ENCODE measurements at places on chromosomes 1 and 21. TPM values are rescaled to one million over a fixed set of nuclear protein-coding genes. Genes with fewer than 3 reads are reported as not detected.

- no peak for DNase-seq
These were observed 176.9 kb upstream of the LMO4 start for GRCh38 chr1:87151500-87152421.

DNA sequence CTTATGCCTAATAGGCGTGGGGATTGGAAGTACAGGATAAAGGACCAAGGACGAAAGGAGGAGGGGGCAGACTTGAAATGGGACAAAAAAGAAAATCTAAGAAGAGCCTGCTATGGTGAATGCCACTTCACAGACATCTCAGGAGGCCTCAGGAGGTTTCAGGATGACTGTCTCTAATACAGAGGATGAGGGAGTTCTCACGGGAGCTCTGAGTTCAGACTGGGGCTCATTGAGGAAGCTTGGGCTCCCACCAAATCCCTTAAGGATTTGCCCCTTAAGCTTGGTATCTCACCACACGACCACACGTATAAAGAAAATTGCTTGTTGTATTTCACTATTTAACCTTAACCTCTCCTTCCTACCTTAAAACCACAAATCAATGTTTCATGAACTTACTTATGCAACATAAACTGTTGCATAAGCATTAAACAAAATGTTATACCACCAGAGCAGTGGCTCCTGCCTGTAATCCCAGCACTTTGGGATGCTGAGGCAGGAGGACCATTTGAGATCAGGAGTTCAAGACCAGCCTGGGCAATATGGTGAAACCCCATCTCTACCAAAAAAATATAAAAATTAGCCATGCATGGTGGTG lies 12.4 kb downstream of the SLC30A1 start:
- no peak for DNase-seq

GRCh38 chr1:172940174-172940855 lies 110.4 kb downstream of the TNFSF18 start:
- DNase-seq, result no peak

DNA sequence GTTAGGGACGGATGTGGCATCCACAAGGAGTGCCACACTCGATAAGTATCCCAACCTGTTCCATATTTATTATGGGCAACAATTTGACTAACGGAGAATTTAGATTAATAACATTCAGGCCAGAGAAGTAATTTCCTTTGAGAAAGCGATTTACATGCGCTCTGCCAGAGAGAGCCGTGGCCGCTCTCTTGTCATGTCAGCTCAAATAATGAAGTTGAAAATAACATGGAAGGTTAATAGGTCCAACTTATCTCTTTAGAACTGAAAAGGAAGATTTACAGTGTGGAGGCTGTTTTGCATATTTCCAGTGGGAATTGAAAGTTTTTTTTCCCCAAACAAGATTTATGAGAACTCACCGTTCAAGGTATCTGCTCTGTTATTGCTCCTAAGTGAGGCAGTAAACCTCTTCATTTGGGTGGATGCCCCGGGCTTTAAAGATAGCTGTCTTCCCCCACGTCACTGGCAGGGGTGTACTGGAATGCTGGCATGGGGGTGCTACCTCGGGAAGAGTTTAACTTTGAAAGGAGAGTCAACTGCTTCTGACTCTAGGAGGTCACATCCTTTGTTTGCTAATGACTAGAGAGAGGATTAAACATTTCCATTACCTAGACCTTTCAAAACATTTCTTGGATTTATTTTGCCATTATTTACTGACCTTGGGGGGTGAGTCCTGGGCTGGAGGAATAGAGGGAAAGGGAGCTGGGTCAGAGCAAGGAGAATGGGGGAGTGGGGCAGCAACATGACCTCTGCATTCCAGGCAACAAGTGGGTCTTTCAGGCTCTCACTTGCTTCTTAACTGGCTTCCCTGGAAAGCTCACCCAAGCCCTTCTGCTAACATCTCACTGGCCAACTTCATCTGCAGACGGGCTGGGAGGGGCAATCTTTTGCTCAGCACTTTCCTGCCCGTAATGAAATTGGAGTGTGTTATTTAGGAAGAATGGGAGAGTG lies 204.2 kb downstream of the CAMTA1 start:
- DNase-seq, result no peak

- DNase-seq, result no peak
These were observed 176.3 kb downstream of the DENND1B start for GRCh38 chr1:197598935-197599334.

GRCh38 chr1:54375712-54376429 lies 30.3 kb downstream of the SSBP3 start:
- no peak for DNase-seq

Gene AQP10
- polyA plus RNA-seq, result 0.05 TPM

GRCh38 chr1:202811296-202812175 lies 782 bp downstream of the PCAT6 start:
- DNase-seq, result no peak

GRCh38 chr1:35454176-35454575 lies 103.0 kb downstream of the KIAA0319L start:
- DNase-seq, result no peak

GRCh38 chr1:190975827-190976226 lies 498.2 kb upstream of the BRINP3 start:
- DNase-seq, result no peak

Gene PAQR6
- polyA plus RNA-seq, result 1.5 TPM

- DNase-seq, result no peak
These were observed 94.0 kb downstream of the PCP4 start for GRCh38 chr21:39961251-39961650.

Gene OR2T11
- not detected for polyA plus RNA-seq

Gene KAZN
- polyA plus RNA-seq, result 7.2 TPM

- no peak for DNase-seq
These were observed 10.1 kb upstream of the LRRC71 start for GRCh38 chr1:156910309-156910782.

Gene HSF2BP
- 0.37 TPM for polyA plus RNA-seq

- DNase-seq, result no peak
These were observed 32.5 kb upstream of the TRAPPC10 start for GRCh38 chr21:43979654-43980053.

GRCh38 chr21:18608226-18608625 lies 204.6 kb upstream of the TMPRSS15 start:
- no peak for DNase-seq

GRCh38 chr21:39321424-39321823 lies 8.0 kb upstream of the BRWD1 start:
- no peak for DNase-seq

DNA sequence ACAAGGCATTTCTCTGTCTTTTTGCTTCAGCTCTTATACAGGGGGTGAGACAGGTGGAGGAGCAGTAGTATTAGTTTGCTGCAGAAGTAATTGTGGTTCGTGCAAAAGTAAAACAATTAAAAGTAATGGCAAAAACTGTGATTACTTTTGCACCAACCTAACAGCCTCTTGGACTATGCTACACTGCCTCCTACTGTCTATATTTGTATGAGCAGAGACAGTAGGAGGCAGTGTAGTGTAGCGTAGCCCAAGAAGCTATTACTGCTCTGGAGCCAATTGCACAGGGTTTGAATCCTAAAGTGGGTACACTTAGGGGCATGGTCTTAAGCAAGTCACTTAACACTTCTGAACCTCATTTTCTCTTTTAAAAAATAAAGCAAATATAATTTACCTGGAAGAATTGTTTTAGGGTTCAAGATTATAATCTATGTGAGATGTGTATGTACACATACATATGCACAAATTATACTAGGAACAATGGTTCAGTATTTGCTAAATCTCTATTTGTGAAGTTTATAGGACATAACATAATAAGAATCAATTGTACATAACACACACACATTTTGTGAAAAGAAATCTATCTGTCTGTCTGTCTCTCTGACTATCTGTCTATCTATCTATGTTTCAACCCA lies 103.8 kb downstream of the BRINP3 start:
- DNase-seq, result no peak

DNA sequence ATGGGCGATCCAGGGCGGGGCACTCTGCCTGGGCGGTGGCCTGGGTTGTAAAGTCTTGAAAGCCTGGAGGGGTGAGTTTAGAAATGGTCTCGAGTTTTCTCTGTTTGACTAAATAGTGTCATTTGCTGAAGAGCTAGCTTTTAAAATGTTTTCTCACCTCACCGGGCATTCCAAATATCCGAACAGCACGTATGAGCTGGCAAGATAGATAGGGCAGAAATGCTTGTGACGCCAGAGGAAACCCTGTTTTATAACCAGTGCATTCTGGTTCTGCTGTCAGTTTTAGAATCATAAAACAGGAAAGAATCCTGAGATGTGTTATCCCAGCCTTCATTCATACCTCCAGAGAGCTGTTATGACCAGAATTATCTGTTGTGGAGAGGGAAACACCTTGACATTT lies 725 bp downstream of the RTCA start:
- DNase-seq, result no peak

DNA sequence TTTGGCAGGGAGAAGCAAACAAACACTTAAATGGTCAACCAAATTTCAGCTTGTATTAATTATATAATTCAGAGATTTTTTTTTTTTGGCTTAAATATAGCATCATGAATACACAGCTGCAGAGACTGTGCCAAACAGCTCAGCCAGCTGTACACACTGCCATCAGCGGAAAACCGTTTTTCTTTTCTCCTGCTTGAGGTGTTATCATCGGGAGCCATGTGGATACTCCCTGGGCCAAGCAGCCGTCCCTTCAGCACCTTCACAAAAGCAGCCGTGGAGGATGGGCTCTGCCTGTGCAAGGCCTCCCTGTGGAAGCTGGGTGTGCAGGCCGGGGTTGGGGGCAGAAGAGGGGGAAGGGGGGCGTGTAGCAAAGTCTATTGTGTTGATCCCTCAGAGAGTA lies 85.0 kb downstream of the NUF2 start:
- DNase-seq, result no peak

- no peak for DNase-seq
These were observed 5.3 kb downstream of the EDN2 start for GRCh38 chr1:41479000-41479807.

GRCh38 chr1:84971957-84972356 lies 25.0 kb downstream of the MCOLN2 start:
- DNase-seq, result no peak

Gene UMODL1
- not detected for polyA plus RNA-seq

- no peak for DNase-seq
These were observed 146.3 kb upstream of the C8B start for GRCh38 chr1:57112148-57112547.

GRCh38 chr1:159895836-159896545 lies 4.0 kb downstream of the CFAP45 start:
- no peak for DNase-seq

Gene GCSAML
- polyA plus RNA-seq, result 0.42 TPM

Gene LCE1C
- polyA plus RNA-seq, result not detected

GRCh38 chr1:16006552-16007485 lies 2.8 kb downstream of the SRARP start:
- DNase-seq, result no peak

DNA sequence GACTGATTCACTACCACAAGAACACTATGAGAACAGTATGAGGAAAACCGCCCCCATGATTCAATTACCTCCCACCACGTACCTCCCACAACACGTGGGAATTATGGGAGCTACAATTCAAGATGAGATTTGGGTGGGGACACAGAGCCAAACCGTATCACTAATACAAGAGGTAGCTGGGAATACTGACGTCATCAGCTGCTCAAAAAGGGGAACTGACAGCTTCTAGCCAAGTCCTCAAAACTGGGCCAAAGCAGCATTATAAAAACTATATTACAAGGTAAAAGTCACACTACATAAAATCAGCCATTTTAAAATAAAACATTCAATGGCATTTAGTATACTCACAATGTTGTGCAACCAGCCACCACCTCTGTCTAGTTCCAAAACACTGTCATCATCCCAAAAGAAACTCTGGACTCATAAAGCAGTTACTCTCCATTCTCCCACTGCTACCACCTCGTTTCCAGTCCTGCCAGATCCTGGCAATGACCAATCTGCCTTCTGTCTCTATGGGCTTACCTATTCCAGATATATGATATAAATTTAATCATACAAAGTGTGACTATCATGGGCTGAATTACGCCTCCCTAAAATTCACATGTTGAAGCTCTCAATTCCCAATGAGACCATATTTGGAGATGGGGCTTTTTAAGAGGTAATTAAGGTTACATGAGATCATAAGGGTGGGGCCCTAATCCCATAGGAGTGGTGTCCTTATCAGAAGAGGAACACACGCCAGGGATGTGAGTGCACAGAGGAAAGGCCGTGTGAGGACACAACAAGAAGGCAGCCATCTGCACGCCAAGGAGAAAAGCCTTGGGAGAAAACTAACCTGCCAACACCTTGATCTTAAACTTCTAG lies 192.1 kb downstream of the SETD4 start:
- no peak for DNase-seq

Gene CA6
- not detected for polyA plus RNA-seq

Gene RIMS3
- 4.0 TPM for polyA plus RNA-seq

- DNase-seq, result no peak
These were observed 14.3 kb upstream of the NASP start for GRCh38 chr1:45569571-45569961.

Gene TLR5
- polyA plus RNA-seq, result 3.7 TPM

Gene GBP7
- polyA plus RNA-seq, result 0.03 TPM

Gene SIPA1L2
- 11.8 TPM for polyA plus RNA-seq

DNA sequence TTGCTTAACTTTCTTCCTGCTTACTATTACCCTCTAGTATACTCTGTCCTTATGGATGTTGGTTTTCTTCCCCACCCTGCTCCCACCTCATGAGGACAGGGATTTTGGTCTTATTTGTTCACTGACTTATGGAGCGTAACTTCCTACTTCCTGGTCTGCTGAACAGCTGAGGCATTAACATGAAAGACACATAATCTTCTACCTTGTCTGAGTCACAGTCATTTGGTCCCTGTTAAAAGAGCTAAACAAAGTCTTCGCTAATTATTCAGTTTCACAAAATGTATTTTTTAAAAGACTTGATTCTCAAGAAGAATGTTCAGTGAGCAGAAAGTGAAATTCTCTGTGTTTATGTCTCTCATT lies 18.5 kb downstream of the RNASEL start:
- DNase-seq, result no peak

Gene OR2L8
- polyA plus RNA-seq, result not detected

Gene CCDC185
- not detected for polyA plus RNA-seq

Gene PLA2G2C
- not detected for polyA plus RNA-seq

- no peak for DNase-seq
These were observed 618 bp downstream of the ETS2 start for GRCh38 chr21:38806153-38806941.

DNA sequence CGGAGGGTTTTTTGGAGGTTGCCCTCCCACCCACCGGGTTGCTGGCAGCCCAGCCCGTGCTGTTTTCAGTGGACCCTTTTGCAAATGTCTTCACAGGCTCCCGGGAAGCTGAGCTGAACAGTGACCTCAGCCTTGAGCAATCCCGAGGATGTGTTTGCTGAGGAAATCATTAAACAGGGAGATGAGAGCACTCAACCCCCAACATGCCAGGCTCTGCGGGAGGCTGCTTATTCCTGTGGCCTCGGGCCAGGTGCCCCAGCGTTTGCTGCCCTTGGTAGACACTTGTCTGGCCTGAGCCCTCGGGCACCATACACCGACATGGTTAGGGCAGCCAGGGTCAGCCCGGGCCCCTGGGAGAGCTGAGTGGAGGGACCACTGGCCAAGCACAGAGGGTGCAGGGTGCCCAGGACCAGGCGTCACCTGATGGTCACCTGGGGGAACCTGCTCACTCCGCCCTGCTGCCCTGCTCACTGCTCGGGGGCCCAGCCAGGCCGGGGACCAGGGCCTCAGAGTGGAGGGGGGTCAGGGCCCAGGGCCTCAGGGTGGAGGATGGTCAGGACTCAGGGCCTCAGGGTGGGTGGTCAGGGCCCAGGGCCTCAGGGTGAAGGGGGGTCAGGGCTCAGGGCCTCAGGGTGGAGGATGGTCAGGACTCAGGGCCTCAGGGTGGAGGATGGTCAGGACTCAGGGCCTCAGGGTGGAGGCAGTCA lies 42.5 kb upstream of the POFUT2 start:
- DNase-seq, result no peak

Measured in urinary bladder (tissue), 4 donors.